Stimulated activated CD8-positive, alpha-beta memory T cell treated with anti-CD3 and anti-CD28 coated beads, Interleukin-7, amount 100 ng/mL, for 4 hours (primary cell): ENCODE measurements at places on chromosomes 4 and X.
A peak's percentile ranks its signal among the peaks of the same experiment; 100 is the strongest.

GRCh38 chr4:184472614-184473498 is 1.5 kb downstream of the IRF2 start:
- no peak for DNase-seq

DNA sequence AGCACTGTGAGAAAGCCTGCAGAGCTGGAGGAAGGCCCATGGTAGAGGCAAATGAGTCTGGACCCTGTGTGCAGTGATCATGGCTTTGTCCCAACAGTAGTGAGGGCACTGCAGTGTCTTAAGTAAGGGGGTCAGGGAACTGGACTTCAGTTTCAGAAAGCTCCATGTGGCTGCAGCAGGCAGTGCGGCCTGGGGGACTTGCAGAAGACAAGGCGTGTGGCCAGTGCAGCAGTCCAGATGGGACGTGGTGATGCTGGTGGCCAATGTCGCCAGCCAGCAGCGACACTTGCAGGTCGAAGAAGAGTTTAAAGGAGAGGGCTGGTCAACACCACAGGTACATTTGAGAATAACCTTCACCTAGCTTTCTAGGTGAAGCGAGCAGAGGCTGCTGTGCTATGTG is 113.4 kb downstream of the ZNF827 start:
- DNase-seq = no peak

- DNase-seq = peak; percentile 65
Observed at GRCh38 chrX:18674788-18675735, 3.2 kb upstream of the RS1 start.

DNA sequence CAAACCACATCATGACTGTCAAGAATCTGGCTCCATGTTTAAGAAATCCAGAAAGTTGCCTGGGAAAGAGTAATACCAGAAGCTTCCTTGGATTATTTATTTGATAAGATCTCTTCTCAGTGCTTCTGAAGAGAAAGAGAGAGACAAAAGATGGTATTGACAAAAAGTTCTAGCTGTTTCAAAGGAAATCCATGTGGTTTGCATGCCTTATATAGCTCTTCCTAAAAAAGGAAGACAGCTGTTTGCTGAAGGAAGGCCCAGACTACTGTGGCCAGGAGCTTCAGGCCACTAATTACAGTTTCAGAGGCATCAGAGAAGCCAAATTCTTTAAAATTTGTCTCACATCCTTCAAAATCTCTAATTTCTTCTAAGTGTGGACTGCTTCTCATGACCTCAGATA is 565.2 kb upstream of the SLIT2 start:
- no peak for DNase-seq

DNA sequence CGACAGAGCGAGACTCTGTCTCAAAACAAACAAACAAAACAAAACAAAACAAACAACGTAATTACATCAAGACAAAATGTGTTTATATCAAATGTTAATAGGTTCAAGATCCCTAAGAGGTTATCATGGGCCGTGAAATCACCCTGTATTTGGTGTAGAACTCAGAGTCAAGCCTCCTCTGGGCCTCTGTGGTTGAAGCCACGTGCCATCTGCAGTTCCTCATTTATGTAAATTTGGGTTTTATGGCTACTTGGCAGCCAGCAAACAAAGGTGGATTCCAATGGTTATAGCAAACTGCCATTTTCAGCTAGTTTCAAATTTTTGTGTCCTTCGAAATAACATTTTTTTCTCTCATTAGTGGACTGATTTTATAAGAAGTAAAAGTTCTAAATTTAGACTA is 16.4 kb downstream of the NSDHL start:
- no peak for DNase-seq

DNA sequence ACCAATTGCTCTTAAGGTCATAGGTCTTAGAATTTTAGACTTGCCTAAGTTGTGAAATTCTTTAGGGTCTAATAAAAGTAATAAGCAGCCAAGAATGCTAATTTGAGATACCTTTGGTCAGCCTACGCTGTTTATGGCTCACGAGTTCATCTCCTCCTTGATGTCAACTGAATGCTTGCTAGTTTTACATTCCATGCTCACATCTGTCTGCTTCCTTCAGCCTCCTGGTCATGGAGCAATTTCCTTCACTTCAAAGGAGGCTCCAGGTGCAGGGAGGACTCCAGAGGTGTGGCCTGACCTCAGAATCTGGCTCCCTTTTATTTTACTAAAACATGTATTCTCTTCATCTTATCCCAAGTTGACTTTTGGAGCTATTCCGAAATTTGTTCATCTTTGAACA is 23.3 kb upstream of the LNX1 start:
- DNase-seq = no peak
